ENCODE measurements at places on chromosomes 1 and 21.

GRCh38 chr1:210374600-210374953 is 45.9 kb downstream of the HHAT start:
- no peak for DNase-seq

DNA sequence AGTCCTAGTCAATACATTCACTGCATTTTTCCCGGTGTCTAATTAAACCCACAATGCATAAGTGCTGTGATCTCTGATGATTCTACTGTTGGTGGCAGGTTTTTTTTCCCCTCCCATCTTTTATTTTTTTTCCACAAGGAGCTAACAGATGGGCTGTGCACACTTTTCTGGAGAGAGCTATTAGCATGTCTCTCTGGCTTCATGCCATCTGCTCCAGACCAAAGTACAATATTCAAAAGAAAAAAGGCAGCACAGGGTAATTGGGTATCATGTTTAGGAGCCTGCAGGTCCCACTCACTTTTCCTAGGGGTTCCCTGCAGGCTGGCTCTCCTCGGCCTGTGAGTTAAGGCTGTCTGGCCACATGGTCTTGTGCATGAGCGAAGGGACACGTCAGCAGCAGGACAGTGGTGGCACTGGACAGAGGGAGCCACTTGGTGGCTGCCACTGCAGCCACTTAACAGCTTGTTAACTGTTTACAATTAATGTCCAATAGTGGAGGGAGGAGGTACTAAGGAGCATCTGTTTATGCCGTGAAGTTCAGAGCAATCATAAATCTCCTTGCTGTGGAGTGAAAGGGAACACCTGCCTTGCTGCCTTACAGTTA is 53.5 kb upstream of the C8B start:
- no peak for DNase-seq

DNA sequence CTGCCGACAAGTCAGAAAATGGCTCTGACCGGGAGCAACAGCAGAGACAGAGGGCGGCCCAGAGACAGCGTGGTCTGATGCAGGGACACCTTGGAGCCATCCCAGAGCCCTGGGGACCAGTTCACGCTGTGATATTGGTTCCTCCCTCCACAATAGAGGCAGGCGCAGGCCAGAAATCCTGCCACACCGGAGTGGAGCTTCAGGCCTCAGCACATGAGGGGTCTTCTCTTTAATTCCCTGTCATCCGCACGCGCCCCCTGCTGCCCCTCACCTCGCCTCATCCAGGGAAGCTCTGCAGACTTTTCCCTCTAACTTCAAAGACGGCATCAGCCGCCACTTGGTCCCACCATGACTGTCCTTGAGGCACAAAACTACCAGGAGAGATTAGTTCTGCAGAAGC is 75.5 kb upstream of the ANGPTL1 start:
- DNase-seq, result no peak

GRCh38 chr1:186152620-186153239 is 222.3 kb downstream of the TPR start:
- DNase-seq, result no peak

GRCh38 chr1:54627196-54627595 is 3.9 kb upstream of the FAM151A start:
- DNase-seq, result no peak

DNA sequence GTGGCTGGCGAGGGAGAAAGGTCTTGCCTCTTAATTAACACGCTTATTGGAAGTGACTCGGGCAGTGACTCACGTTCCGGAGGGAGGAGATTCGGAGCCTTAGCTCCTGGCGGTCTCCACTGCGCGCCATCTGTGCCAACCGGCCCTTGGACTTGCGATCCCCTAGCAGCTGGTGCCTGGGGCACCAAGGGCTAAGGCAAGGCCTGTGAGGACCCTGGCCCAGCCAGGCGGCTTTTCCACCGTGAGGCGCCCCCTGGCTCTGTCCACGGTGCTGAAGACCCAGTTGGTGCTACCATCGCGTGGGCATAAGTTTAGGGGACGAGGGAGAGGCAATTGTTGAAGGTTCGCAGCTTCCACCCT is 1.3 kb upstream of the SYT6 start:
- DNase-seq, result no peak

DNA sequence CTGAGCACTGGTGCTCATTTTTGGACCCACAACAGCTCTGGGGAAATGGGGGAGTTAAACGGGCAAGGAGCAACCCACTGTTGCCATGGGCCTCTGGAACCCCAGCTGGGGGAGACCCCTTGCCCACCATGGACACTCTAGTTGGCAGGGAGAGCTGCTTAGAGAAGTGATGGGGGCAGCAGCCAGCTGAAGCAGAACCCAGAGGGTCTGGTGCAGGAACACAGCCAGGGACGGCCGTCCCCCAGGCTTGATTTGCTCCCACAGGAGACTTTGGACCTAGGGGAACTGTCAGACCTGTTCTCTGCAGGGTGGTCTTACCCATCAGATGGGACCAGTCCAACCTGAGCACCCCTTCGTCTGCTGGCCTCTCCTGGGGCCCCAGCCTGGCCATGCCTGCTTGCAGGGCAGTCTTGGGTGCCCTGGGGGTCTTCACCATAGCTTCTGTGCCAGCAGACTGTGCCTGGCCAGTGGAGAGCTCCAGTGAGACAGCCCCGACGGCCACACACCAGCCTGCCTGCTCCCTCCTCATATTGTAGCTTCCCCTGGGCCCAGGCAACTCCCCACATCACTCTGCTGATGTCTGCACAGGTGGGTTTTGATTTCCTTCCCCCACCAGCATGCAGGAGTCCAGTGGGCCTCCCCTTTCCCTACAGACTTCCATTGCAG is 11.3 kb downstream of the SPATC1L start:
- DNase-seq, result no peak

- no peak for DNase-seq
These were observed 155.2 kb downstream of the GABPA start for GRCh38 chr21:25890001-25890400.

DNA sequence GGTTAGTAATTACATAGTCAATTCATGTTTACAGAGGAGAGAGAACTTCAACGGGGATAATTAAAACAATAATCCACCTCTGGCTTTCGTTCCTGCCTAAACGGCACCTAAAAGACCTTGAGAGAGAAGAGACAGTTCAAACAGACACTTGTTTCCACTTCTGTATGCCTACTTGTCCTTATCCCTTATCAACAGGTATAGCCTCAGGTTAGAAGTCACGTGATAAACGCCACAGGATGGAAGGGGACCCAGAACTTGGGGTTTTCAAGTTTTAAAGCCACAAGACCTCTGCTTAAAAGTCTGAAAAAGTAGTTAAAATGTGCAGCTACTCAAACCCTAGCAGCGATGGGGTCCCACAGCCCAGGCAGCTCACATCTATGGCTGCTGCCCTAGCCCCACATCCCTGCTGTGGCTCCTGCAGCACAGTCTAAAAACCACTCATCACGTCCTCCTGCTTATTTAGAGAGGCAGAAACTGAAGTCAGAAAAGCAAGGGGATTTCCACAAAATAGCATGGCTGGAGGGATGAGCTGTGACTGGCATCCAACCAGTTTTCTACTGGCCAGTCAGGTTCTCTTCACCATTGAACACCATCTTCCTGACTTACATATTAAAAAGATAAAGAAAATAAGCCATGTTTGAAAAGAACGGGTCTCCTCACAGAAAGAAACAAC is 51.2 kb upstream of the SEC16B start:
- no peak for DNase-seq

- no peak for DNase-seq
These were observed 15.3 kb downstream of the TOMM20 start for GRCh38 chr1:235113183-235113917.

DNA sequence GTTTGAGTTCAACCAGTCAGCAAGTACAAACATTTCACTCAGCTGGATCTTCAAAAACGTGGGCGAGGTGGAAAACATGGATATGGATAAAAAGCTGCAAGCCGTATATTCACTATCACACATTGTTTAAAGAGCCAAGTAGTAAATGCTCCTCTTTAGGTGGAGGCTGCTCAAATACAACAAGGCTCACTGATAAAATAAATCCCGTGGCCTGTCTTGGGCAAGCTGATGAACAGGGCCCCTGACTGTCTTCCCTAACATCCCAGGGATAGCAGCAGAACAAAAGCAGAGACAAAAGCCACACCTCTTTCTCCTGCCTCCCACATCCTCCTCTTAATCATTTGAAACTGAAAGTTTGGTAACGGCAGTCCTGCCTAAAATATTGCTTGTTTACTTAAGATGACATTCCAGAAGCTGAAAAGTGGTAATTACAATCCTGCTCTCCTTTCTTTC is 357.7 kb downstream of the TTLL7 start:
- DNase-seq, result no peak

DNA sequence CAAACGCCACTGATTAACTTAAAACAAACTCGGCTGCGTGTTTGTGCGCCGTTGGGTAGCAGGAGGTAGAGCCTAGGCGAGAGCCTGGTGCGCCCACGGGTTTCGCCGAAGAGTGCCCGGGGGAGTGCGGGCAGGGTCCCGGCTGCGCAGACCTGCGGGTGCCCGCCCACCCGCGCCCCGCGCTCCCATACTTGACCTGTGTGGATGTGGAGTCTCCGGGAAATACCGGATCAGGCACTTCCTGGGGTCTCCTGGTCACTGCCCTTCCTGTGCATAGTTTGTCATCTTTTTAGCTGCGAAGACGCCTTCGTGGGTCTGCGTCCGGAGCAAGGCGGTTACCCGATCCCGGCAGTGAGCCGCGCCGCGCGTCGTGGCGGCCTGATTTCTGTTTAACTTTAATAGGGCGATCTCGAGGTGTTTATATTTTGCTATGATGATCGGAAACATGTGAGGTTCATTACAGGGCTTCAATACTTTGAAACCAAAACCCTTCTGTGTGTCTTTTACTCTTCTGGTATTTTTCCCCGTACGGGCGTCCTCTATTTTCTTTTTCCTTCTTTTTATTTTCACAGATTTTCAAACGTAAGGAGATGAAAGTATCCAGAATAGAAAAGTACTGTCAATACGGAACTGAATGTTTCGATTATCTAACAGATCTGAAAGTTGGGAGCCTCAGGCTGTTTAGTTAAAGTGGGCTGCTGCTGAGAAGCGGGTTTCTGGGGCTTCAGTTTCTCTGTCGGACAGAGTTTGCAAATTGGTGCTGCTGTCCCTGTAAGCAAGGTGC is 15.2 kb downstream of the NR5A2 start:
- DNase-seq, result no peak

DNA sequence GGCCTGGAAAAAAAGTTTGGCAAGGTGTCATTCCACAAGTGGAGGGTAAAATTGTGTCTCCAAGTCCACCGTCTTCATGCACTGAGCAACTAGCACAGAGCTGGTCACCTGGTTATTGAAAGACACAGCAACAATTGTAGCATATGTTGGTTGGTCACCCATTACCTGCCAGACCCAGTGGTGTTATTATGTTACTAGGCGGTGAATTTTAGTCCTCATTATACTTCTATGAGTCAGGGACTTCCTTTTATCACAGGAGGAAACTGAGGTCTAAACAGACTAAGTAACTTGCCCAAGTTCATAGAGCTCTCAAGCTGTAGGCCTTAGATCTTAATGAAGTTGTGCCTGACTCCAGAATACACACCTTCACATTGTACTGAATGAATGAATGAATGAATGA is 94.9 kb upstream of the VANGL1 start:
- DNase-seq, result no peak

- no peak for DNase-seq
These were observed 469.0 kb downstream of the RWDD3 start for GRCh38 chr1:95703046-95703445.

DNA sequence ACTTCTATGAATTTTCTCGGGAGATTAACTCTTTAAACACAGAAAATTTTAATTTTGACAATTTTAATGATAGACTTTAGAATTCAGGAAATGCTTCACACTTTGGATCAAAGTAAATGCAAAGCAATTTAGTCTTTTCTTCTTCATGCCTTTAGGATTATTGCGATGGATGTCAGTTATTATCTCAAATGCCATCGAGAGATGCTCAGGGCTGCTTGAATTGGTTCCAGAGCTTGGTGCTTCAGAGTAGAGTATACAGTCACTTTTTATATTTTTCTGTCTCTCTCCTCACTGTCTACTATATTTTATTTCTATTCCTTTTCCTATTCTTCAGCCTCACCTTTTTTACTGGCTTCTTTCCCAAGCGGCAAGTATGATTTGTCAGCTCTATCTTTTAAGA is 59.2 kb downstream of the C1orf21 start:
- DNase-seq, result no peak

- no peak for DNase-seq
These were observed 34.5 kb downstream of the OR10R2 start for GRCh38 chr1:158506369-158506987.

- no peak for DNase-seq
These were observed 51.0 kb downstream of the RPL5 start for GRCh38 chr1:92882819-92883218.

DNA sequence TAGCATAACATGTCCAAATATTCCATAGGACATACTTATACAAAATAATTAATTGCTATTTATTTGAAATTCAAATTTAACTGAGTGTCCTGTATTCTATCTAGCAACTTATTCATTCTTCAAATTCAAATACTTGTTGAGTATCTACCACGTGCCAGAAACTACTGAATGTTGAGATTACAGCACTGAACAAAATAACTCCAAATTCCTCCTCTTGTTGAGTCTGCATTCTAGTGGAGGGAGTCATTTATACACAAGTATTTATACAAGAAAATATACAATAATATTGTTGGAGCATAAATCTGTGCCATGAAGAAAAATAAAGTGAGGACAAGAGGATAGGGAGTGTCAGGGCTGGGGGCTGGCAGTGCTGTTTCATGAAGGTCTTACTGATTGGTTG is 43.7 kb upstream of the CDC42BPA start:
- DNase-seq, result no peak

GRCh38 chr1:211009944-211010343 is 124.0 kb downstream of the KCNH1 start:
- no peak for DNase-seq

DNA sequence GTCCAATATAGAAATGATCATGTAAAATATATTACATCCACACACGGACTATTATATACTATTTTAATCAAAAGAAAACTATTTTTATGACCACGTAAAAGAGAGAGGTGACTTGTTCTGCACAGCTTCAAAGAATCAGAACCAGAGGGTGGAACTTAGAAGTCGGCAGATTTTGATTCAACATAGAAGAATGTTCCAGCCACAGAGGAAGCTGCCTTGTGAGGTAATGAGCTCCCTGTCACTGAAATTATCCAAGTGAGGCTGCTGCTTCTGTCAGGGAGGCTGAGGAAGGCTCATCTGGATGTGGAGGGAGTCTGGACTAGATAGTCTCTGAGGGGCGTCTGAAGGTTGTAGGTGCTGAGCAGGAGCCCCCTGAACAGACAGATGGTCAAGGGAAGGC is 2.7 kb downstream of the PLEKHA6 start:
- no peak for DNase-seq

- peak; percentile 96 for DNase-seq
These were observed 87.9 kb downstream of the RIPK4 start for GRCh38 chr21:41678924-41679318.

DNA sequence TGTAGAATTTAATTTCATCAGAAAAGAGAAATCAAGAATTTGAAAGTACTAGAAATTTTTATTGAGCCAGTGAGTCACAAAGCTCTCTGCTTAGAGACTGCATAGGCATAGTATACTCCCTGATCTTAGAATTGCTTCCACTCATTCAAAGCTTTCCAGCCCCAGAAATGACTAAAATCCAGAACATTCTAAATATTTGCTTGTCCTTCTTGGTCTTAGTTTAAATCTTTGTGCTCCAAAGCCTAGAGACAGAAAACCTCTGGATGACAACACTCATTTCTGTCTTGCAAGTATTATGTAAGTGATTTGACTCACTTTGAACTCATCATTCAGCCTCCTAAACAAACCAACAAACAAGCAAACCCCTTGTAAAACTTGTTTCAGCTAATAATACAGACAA is 74.2 kb downstream of the PTPRC start:
- peak; percentile 85 for DNase-seq

GRCh38 chr1:44609412-44609767 is 64.9 kb downstream of the TMEM53 start:
- no peak for DNase-seq

GRCh38 chr1:94783342-94784189 is 36.6 kb upstream of the SLC44A3 start:
- peak; percentile 96 for DNase-seq

Measured in GM04503 (cell line).